ENCODE measurements at places on chromosomes 13 and 19. TPM values are rescaled to one million over a fixed set of nuclear protein-coding genes. Genes with fewer than 3 reads are reported as not detected.

KCNRG gene
- 3.0 TPM for total RNA-seq

ZSCAN5C gene
- total RNA-seq: not detected

ZNF730 gene
- total RNA-seq: not detected

MYH14 gene
- total RNA-seq: 0.19 TPM

ZFR2 gene
- not detected for total RNA-seq

CD209 gene
- not detected for total RNA-seq

SMIM24 gene
- total RNA-seq: not detected
